NCI-H2107 (cell line): ENCODE measurements at places on chromosomes 16 and 17.

DNA sequence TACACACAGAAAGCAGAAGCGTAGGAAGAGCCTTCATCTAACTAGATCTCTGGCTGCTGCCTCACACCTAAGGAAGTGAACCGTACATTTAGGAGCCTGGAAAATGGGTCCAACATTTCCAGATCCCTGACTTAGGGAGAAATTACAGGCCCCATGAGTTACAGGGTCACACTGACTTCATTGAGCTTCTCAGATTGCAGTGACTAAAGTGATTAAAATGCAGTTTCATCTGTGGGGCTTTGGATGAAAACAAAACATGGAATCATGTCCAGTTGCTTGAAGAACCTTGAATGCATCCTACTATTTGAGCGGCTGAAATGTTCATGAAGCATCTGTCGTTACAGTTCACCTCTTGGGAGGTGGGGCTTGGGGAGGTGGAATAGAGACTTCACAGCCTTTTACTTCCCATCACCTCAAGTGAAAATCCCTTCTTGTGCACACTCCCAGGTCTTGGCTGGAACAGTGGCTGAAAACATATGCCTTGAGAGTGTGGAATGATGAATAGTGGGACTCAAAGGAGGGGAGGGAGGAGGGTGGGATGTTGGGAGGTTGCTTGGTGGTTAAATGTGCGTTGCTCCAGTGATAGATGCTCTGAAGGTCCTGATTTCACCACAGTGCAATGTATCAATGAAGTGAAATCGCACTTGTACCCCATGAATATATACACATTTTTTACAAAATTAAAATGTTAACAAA lies 19.7 kb downstream of the TEKT3 start:
- no peak for DNase-seq

- DNase-seq = no peak
Observed at GRCh38 chr16:14373896-14374295, 256.2 kb downstream of the PARN start.

DNA sequence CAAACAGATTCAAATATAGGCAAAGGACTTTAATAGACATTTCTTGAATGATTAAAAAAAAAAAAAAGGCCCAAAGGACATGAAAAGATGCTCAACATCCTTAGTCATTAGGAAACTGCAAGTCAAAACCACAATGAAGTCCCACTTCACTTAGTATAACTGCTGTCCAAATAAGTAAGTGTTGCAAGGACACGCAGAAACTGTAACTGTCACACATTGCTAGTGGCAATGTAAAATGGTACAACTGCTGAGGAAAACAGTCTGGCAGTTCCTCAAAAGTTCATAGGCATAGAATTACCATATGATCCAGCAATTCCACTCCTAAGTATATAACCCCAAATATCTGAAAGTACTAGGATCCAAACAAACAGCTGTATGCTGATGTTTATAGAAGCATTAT lies 112.7 kb downstream of the BRIP1 start:
- no peak for DNase-seq

GRCh38 chr16:24178496-24178895 lies 77.6 kb upstream of the CACNG3 start:
- no peak for DNase-seq

DNA sequence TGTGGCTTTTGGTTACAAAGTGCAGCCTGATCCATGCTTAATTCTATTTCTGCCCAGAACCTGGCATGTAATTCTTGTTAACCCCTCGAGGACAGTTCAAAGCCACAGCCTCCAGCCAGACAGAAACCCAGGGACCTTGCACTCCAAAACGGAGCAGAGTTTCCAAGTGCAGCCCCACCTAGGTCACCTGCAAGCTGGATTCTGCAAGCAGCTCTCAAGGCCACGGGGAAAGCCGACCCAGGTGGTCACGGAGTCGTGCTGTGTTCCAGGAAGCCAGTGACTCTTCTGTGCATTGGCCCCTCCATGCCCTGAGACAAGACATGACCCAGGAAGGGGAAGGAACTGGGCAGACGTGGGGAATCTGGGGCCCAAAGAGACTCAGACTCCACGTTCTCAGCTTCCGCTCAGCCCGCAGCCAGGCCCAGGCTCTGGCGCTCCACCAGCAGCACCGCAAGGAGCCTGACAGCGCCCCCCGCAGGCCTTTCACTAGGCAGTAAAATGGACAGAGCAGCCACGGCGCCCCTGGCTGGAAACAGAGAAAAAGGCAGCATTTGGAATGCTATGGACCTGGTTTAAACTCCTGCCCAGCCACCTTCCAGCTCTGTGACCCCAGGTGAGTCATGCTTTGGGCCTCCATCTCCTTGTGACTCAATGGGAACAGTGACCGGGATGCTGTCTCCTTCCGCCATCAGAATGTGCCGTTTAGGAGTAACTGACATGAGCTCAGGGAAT lies 27.3 kb upstream of the GSG1L start:
- no peak for DNase-seq

DNA sequence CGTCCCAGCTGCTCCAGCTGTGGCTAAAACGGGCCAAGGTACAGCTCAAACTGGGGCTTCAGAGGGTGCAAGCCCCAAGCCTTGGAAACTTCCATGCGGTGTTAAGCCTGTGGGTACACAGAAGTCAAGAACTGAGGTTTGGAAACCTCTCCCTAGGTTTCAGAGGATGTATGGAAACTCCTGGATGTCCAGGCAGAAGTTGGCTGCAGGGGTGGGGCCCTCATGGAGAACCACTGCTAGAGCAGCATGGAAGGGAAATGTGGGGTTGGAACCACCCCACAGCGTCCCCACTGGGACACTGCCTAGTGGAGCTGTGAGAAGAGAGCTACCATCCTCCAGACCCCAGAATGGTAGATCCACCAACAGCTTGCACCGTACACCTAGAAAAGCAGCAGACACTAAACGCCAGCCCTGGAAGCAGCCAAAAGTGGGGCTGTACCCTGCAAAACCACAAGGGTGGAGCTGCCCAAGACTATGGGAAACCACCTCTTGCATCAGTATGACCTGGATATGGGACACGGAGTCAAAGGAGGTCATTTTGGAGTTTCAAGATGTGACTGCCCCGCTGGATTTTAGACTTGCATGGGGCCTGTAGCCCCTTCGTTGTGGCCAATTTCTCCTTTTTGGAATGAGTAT lies 2.2 kb downstream of the SDR42E1 start:
- DNase-seq = no peak

DNA sequence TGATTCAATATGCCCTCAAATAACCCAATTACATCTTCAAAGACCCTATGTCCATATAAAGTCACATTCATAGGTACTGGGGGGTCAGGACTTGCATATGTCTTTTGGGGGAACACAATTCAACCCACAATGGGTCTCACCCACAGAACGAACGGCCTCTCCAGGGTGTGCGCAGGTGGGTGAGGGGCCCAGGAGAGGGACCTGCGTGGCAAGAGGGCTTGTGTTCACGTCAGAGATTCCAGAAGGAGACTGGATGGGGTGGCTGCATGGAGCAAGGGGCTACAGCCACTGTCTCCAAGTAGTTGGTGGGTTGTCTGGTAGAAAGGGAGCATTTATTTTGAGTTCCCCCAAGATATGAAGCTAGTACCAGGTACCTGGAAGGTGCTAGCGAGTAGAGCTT lies 212.2 kb downstream of the SEC14L1 start:
- no peak for DNase-seq

- DNase-seq = no peak
Observed at GRCh38 chr16:2711370-2712062, 8.5 kb downstream of the PRSS27 start.

- DNase-seq = no peak
Observed at GRCh38 chr17:56690441-56691291, 97.2 kb downstream of the NOG start.
